ENCODE measurements at places on chromosomes 11 and 22. TPM values are rescaled to one million over a fixed set of nuclear protein-coding genes. Genes with fewer than 3 reads are reported as not detected.

The ZNF280B gene
- 0.38 TPM for total RNA-seq

The IL18 gene
- not detected for total RNA-seq

The OTOG gene
- not detected for total RNA-seq

The GLB1L2 gene
- total RNA-seq, result 0.39 TPM

The TBX1 gene
- 62.8 TPM for total RNA-seq

The TYR gene
- total RNA-seq, result not detected

DNA sequence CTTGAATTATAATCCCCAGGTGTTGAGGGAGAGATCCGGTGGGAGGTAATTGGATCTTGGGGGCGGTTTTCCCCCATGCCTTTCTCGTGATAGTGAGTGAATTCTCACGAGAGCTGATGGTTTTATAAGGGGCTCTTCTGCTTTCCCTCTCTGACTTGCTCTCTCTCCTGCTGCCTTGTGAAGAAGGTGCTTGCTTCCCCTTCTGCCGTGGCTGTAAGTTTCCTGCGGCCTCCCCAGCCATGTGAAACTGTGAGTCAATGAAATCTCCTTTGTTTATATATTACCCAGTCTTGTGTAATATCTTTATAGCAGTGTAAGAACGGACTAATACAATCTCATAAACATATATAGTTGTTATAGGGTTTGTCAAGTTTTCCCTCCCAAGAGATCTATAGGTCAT is 32.8 kb downstream of the KCNE3 start:
- DNase-seq, result no peak

GRCh38 chr11:57874981-57875380 is 113.4 kb downstream of the CTNND1 start:
- DNase-seq, result no peak

DNA sequence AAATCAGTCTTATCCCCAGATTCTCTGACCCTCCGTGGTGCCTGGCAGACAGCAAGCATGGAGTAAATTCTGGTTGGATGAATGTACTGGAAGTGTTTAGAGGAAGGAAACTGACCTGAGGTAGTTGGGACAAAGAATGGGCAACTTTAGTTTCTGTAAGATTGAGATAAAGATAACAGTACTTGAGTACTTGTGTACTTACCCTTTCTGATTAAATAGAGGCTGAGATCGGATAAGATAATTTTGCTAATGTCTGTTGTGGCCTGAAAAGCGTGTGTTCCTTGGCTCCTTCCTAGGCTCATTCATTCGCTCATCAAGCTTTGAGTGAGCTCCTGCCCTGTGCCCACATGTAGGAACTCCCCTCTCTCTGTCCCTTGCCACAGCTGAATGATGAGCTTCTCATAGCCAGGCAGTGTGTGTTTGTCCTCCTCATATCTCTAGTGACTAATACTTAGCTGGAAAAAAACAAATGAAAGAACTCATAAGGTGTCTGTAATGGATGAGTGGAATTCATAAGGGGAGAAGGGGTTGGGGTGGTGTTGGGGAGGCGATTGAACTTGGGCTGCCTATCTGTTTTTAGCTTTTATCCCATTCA is 118.1 kb downstream of the DBX1 start:
- DNase-seq, result no peak

DNA sequence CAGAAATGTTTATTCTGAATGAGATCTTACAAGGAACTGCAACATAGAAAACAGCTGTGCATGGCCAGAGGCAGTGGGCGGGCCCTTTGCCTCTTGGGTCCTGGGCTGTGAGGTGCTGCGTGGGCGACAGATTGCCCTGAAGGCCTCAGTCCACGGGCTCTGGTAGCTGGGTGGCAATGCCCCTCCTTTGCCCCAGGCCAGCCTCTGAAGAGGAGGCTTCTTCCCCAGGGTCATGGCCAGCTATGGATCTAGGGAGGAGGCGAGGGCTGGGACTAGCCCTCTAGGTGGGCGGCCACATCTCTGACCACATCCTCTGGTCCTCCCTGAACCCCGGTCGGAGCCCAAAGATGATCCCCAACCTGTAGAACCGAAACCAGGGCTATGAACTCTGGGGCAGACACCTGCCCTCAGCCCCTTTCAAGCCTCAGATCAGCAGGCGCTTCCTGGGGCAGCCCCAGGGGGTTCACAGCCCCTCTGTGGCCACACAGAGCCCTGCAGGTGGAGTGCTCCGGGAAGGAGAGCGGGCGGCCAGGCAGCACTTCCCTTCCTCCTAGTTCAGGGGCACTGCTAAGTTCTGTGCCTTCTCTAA is 6.6 kb upstream of the CDC42BPG start:
- no peak for DNase-seq

DNA sequence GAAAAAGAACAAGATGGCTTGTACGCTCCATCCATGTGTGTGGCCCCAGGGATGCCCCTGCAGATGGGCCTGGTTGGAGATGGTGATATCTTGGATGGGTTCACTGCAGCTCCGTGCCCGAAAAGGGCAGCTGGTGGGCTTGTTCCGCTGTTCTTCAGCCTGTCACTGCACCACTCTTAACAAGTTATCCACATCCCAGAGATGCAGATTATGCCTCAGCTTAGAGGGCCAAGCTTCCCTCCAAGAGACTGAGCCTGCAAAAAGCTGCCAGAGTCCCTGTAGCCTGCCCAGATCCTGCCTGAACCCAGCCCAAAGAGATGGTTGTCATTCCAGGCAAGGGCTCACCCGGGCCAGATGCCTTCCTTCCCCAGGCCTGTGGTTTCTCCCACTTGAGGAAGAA is 308.0 kb downstream of the OPCML start:
- no peak for DNase-seq

DNA sequence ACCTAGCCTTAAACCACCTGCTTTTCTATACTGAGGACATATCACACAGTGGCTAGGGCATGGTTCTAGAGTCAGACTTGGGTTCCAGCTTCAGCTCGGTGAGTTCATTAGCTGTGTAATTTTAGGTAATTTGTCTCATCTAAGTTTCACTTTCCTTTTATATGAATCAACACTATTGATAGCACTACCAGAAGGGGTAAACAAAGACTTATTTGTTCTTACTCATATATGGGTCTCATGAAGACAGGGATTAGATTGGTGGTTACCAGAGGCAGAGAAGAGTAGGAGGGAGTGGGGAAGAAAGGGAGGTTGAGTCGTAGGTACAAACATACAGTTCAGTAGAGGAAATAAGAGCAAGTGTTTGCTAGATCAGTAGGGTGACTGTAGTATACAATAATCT is 924.7 kb downstream of the OPCML start:
- no peak for DNase-seq

- DNase-seq, result no peak
Observed at GRCh38 chr11:101045415-101045814, 84.2 kb downstream of the PGR start.

GRCh38 chr11:21909145-21909544 is 283.7 kb upstream of the ANO5 start:
- no peak for DNase-seq

GRCh38 chr11:7485186-7486097 is at the start of gene OLFML1:
OLFML1 (plus strand) TSS chr11:7485506; CDS start chr11:7485876, 370 bp downstream.
- no peak for DNase-seq

GRCh38 chr22:31286360-31287255 is 5.7 kb downstream of the PIK3IP1 start:
- DNase-seq, result no peak

DNA sequence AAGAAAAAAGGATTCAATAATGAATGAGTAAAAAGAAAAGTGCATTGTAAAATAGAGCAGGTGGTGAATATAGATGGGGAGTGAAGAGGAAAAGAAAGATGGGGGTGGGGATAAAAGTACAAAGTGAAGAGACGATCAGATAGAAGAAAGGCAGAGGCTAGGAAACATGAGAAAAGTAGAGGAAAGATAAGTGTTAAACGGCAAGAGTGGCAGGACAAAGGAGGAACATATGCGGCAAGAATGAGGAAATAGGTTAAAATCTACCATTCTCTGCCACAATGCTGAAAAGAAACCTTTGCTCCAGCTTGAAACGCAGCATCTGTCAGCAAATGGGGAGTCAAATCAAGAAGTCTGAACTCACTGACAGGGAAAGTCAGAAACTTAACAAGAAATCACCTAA is 6.8 kb downstream of the FUT4 start:
- DNase-seq, result no peak

DNA sequence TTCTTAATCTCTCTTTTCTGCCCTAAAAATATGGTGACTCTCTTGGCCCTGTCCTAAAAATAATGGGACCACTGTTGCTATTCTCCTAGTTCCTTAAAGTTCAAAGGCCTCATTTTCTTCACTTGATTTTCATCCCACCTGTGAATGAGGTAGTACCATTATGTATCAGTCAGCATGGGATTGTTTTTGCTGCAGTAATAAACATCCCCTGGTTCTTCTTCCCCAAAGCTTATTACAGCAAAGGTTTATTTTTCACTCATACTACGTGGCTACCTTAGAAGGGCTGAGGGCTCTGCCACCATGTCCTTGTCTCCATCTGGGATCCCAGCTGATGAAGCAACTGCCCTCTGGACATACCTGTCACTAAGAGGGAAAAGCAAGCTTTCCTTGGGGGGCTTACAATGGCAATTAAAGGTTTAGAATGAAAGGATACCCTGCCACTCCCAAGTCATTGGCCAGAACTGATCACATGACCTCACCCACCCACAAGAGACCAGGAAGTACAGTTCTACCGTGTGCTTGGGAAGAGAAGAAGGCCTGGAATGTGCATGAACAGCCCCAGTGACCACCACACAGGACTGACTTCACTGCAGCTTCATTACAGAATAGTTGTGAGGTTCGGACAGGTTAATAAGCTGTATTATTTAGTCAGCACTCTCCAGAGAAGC is 7.8 kb downstream of the TTC38 start:
- no peak for DNase-seq

DNA sequence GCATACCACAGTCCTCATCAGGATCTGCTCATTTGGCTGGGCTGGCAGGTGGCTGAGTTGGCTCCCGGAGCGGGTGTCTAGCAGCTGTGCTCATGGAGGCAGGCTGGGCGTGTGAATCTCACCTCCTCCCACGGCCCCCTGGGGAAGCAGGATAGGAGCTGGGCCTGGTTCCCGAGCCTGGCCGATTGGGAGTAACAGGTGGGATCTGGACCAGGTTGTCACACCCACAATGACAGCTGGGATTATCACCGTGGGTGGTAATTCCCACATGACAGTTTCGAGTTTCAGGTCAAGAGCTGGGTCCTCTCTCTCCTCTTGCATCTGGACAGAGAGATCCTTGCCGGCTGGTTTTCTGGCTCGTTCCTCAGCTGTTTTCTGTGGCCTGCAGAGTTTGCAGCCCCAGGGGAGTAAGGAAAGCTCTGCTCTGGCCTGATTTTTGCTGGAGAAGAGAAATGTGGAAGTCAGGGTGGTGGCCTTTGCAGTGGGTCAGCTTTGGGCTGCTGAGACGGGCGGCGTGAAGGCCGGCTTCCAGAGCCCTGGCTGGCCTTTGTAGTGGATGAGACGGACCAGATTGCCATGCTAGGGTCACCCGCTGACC is 57.0 kb downstream of the BCR start:
- no peak for DNase-seq

- no peak for DNase-seq
Observed at GRCh38 chr11:126348806-126349582, 6.5 kb upstream of the ST3GAL4 start.

DNA sequence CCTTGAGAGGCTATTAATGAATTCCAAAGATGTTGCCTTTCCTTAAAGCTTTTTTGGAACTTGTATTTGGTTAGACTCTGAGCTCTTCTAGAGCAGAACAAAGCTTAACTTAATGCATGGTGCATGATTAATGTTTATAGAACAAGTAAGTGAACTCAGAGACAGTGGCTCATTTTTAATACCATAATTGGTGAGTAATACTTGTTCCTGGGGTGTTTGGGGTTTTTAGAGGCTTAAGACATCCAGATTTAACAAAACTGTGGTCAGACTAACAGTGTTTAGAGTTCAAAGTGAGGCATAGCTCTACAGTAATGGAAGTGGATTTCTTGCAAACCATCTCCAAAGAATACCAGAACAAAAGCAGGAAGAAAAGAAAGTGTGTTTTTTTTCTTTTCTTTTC is 73.7 kb upstream of the CTSC start:
- DNase-seq, result no peak

GRCh38 chr11:3121931-3122774 is 43.0 kb downstream of the OSBPL5 start:
- DNase-seq, result no peak

GRCh38 chr11:78532991-78533390 is 41.7 kb downstream of the NARS2 start:
- DNase-seq, result no peak

DNA sequence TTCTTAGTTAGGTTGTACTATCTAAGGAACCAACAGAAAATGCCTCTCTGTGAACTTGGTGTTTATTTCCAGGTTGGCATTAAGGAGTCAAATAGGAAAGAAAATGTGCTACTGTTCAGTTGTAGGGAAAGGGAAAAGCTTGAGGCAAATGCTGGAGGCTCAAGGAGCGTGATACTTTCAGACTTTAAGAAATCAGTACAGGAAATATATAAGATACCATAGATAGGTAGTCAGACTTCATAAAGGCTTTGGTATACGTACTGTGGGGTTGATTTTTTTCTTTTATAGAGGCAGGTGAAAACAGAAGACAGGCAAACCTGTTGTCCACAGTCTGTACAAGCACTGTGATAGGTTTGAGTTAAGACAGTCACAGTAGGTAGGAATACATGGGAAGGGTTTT is 30.8 kb downstream of the EP300 start:
- DNase-seq, result no peak

DNA sequence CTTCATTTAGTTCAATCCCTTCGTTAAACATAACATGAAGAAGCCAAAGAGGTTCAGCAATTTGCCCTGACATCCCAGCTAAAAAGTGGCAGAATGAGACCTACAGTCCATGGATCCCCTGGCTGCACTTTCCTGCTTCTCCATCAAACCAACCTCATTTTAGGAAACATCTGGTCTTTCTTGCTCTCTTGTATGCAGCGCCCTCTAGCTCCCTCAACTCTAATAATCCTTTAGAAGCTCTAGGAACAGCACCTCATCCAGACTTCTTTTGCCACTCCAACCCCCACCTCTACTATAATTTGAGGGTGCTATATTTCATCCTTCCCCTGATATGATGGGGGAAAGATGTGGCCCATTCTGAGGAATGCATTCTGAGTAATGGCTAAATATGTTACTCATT is 7.4 kb downstream of the CNTF start:
- DNase-seq, result peak; percentile 54

DNA sequence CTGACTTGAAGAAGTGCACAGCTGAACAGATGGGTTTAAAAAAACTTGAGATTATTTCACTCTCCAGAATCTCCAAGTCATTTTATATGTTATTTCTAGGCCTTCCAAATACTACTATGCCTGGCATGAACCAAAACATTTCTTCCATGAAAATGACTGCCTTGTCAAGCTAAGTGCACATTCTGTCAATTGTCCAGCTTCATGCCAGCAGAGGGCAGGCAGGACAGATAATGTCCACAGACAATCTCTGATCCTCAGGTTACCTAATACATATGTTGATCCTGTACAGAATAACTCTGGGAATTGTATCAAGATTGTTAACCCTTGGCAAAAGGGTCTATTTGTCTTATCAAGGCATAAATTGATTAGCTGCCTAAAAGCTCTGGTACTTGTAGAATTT is 229.5 kb downstream of the AASDHPPT start:
- peak; percentile 7 for DNase-seq

- DNase-seq, result no peak
Observed at GRCh38 chr22:49357661-49358440, 469.8 kb downstream of the BRD1 start.

Measured in dermis microvascular lymphatic vessel endothelial cell (primary cell).